ENCODE measurements at places on chromosomes 12 and 14.

DNA sequence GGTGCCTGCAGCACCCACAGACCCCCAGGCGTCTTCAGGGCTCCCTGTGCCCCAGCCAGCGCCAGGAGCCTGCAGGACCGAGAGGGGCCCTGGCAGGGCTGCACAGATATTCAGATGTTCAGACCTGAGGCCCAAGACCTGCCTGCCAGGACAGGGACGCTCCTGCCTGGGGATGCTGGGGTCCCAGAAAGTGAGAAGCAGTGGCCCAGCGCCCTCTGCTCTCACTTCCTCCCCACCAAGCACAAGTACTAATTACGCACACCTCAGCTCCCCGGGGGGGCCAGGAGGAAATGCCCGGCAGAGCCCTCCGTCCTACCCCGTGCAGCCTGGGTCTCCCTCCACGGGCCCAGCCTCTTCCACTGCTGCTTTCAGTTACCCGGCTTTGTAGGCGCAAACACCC lies 28.8 kb upstream of the INF2 start:
- DNase-seq, result no peak

DNA sequence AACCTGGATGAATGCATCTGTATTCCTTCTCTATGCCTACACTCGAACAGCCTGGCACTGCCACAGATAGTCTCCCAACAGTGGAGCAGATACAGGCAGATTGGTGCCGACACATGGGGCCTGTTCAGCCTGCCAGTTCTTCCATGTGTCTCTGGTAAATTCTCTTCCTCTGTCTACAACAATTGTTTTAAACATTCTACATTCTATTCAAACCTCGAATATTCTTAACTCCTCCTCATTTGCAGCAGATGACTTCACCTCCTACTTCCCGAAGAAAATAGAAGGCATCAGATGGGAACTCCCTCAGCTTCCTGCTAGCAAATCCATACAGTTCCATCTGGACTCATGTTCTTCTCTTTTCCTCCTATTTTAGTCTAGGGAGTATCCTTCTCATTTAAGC lies 43.1 kb upstream of the OTOGL start:
- DNase-seq, result no peak

- DNase-seq, result no peak
These were observed 369.8 kb downstream of the AACS start for GRCh38 chr12:125434936-125435443.

DNA sequence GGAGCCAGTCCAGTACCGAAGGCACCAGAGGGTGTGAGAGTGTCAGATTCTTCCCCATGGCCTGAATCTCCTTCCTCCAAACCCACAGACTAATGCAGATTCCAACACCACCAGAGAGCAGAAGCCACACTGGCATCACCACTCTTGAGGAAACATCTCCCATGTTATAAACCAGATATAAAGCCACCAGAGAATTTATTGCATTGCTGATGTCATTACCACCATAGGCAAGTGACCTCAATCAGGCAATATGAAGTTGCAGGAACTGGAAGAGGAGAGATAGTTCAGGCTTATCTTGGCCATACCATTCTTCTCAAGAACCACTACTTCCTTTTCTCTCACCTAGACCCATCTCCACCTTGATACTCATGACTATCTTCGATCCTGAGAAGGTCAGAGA lies 653.4 kb downstream of the TMEM121 start:
- DNase-seq, result no peak

DNA sequence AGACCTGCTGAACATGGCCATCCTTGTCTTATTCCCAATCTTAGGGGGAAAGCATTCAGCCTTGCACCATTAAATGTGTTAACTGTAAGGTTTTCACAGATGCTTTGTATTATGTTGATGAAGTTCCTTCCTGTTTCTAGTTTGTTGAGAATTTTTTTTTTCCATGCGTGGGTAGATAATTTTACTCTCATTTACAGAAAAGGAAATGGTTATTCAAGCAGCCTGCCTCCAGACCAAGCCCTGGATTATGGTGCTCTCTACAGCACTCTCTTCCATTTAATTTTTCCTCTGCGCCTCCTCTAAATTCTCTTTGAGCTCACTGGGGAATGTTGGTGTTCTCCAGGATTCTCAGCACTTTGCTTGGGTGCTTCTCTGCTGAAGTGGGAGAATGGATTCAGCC lies 179.3 kb upstream of the PZP start:
- DNase-seq, result no peak

DNA sequence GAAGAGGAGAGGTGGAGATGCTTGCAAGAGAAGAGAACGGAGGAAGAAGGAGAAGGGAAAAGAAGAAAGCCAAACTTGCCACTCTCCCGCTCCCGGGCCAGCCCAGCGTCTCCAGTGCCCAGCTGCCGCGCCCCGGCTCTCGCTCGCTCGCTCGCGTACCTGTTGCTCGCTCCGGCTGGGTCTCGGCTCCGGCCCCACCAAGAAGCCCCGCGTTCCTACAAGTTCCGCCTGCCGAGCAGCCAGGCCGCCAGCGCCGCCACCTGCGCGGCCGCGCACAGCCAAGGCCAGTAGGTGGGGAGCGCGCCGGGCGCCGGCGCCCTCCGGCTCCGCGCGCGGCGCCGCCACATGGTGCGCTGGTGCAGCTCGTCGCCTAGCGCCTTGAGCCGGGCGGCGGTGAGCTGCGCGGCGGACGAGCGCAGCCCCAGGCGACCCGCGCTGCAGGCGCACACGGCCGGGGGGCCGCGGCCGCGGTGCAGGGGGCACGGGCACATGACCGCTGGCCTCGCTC lies 370 bp downstream of the HRK start:
- no peak for DNase-seq

DNA sequence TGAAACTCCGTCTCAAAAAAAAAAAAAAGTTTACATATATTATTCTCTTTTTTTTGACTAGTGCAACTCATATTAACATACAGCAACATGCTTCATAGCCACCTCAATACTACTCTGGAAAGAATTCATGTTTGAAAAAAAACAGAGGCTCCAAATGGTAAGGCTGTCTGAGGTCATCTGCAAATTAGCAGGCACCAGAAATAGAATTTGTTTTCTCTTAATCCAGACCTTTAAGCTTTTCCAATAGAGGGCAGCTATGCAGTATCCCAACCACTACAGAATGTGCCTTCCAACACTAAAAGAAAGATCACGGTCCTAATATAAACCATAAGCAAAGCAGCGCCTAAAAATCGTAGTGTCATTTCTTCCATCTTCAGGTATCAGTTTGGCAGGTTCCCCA lies 12.0 kb downstream of the C2CD5 start:
- no peak for DNase-seq

GRCh38 chr12:46435625-46436024 lies 63.1 kb upstream of the SLC38A2 start:
- no peak for DNase-seq

DNA sequence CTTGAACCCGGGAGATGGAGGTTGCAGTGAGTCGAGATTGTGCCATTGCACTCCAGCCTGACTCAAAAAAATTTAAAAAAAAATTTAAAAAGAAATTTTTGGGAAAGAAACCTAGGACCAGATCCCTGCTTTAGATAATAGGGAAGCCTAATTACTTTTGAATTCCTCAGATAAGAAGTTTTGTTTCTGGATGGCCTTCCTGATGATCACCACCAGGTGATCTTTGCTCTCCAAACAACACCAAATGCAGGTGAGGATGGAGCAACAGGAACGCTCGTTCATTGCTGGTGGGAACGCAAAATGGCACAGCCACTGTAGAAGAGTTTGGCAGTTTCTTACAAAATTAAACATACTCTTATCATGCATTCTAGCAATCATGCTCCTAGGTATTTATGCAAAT lies 28.5 kb upstream of the KLC1 start:
- DNase-seq, result no peak

- DNase-seq, result no peak
These were observed 96.7 kb downstream of the NUAK1 start for GRCh38 chr12:106042037-106042436.

- DNase-seq, result no peak
These were observed 101.3 kb downstream of the LGMN start for GRCh38 chr14:92646952-92647796.

GRCh38 chr12:5059358-5059757 lies 15.7 kb downstream of the KCNA5 start:
- no peak for DNase-seq

DNA sequence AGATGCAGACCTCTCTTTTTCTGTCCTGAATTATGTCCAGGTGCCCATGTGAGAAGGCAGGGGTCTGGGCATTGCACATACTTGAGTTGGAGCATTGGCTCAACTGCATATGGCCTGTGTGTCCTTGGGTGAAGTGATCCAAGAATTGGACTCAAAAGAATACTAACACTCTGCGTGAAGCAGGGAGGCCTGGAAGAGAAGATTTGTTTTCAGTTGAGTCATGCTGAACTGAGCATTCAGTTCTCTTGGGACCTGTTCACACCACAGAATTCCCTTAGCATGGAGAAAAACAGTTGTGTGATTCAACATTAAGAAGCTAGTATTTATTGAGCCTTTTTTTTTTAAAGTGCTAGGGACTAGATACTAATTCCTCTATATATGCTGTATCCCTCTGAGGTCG lies 164.7 kb upstream of the TBX3 start:
- DNase-seq, result no peak

DNA sequence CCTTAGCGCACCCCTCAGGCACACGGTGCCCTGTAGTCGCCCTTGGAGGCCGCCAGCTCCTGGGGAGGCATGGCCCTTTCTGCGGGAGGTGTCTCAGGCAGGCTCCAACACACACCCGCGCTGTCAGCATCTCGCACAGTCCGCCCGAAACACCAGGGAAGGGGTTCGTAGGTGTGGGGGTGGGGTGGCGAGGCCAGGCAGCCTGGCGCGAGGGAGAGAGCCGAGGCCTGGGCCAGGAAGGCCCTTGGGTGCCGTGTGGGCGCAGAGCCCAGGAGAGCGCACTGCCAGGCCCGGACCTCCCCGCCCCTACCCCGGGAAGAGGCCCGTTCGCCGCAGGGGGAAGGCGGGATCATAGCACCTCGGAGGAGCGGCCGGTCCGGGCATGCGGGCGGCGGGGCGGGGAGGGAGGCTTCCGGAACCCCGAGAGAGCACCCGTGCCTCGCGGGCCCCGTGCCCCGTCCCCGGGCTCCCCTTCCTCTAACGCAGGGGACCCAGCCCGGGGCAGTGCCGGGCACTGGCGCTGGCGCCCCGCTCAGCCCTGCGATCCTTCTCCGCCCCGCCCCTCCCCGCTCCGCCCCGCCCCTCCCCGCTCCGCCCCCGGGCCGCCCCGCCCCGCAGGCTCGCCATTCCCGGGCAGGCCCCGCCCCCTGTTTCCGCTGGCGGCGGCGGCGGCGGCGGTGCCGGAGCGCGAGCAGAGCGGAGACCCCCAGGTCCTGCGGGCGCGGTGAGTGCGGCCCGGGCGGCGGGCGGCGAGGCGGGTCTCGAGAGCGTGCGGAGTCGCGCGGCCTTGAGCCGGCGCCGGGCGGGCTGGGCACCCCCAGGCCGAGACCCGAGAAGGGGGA lies at the start of gene TSPAN9:
TSS of gene TSPAN9 (plus strand) at position 650 of the 842 bp plus-strand sequence. CDS start 123,815 bp downstream, outside the sequence.
- DNase-seq, result peak; percentile 76

GRCh38 chr14:45972416-45972815 lies 679.2 kb downstream of the RPL10L start:
- no peak for DNase-seq

DNA sequence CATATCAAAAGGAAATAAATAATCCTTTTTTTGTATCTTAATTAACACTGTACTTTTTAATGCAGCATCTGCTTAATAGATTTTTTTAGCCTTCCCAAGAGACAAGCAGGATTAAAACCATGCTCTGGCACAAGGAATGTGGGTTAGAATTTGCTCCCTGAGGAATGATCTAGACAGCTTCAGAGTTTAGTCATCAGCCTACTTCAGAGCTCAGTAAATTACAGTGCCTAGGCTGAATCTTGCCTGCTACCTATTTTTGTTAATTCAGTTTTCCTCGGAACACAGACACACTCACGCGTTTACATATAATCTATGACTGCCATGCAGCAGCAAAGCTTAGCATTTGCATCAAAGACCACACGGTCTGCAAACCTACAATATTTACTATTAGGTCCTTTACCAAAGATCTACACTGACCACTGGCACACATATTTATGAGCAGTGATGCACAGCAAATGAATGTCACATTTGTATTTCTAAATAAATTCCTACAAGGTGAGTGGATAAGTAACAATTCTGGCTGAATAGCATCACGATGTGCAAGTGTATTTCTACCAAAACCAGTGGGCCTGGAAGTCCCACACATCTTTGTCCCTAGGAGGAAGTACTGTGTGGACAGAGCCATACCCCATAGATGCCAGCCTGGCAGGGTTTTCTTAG lies 309.8 kb upstream of the TMEM132C start:
- no peak for DNase-seq

DNA sequence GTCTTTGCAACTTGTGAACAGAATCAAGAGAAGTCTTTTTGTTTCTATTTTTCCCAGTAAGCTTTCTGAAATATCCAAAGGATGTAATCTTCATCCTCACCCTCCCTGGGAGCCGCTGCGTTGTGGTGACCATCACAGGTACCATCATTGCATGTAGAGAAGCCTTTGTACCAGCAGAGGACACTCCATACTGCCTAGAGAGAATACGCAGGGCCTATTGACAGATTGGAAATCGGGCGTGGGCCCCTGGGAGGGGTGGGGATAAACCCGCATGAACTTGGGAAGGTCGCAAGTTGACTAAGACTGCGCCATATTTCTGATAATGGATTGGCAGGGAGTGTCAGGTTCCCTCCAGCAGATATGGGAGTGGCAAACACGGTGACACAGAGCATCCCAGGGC lies 12.7 kb downstream of the KRT1 start:
- no peak for DNase-seq

GRCh38 chr14:75282170-75282554 lies 3.5 kb downstream of the FOS start:
- no peak for DNase-seq

DNA sequence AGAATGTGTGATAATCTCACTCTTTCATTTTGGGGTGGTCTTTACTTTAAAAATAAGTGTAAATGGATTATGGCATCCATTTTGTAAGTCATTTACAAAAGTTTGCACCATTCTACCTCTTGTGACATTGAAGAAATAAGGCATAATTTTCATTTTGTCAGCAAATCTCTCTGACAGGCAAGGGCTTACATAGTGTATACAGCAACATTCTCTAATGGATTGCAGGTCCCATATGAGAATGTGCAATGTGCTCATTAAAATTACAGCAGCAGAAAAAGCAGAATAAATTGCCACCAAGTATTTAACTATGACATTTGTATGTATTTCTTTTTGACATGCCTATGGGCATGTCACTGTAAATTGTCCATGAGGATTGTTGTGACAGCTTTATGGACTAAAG lies 223.6 kb downstream of the TMEM117 start:
- no peak for DNase-seq

GRCh38 chr12:106841510-106842302 lies 67.2 kb downstream of the RIC8B start:
- peak; percentile 1 for DNase-seq

Data from anterior cingulate cortex (tissue), 58 donors.